ENCODE measurements at places on chromosomes 2 and 18. TPM values are rescaled to one million over a fixed set of nuclear protein-coding genes. Genes with fewer than 3 reads are reported as not detected.

The TMEM17 gene
- total RNA-seq, result 4.6 TPM

The EVA1A gene
- 7.8 TPM for total RNA-seq

The AQP12B gene
- total RNA-seq, result not detected

The ECEL1 gene
- 0.19 TPM for total RNA-seq

The NYAP2 gene
- not detected for total RNA-seq

The RGPD3 gene
- 0.18 TPM for total RNA-seq

The SIX2 gene
- 0.97 TPM for total RNA-seq

The TRPM8 gene
- total RNA-seq, result 0.15 TPM
